Stimulated activated CD8-positive, alpha-beta memory T cell treated with anti-CD3 and anti-CD28 coated beads, Interleukin-15, amount 100 ng/mL, for 48 hours (primary cell): ENCODE measurements at places on chromosomes 3 and 15.

GRCh38 chr3:194714564-194714963 is 28.9 kb downstream of the FAM43A start:
- no peak for DNase-seq

GRCh38 chr3:24812116-24812515 is 317.5 kb upstream of the THRB start:
- no peak for DNase-seq

- peak; percentile 14 for DNase-seq
Measured at GRCh38 chr3:51434746-51435327, 43.8 kb downstream of the RBM15B start.

- DNase-seq = no peak
Measured at GRCh38 chr3:23830869-23831484, 25.2 kb downstream of the UBE2E1 start.

DNA sequence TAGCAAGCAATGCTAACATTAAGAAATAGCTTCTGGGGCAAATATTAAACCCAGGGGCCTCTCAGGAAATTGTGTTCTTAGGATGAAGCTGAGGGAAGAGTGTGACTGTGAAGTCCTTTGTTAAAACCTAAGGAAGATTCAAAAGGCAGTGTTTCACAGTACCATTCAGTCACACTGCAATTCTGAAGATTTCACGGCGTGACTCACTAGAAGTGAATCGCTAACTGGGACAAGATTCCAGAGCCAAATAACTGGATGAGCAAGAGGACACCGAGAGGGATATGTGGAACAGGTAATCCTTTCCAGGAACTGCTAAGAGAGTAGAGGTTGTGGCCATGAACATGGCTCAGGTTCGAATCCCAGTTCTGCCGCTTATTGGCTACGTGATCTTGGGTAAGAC is 61.8 kb upstream of the SMAD3 start:
- no peak for DNase-seq

- no peak for DNase-seq
Measured at GRCh38 chr3:30554317-30554690, 52.1 kb upstream of the TGFBR2 start.

GRCh38 chr3:195226445-195226844 is 44.5 kb downstream of the XXYLT1 start:
- no peak for DNase-seq

DNA sequence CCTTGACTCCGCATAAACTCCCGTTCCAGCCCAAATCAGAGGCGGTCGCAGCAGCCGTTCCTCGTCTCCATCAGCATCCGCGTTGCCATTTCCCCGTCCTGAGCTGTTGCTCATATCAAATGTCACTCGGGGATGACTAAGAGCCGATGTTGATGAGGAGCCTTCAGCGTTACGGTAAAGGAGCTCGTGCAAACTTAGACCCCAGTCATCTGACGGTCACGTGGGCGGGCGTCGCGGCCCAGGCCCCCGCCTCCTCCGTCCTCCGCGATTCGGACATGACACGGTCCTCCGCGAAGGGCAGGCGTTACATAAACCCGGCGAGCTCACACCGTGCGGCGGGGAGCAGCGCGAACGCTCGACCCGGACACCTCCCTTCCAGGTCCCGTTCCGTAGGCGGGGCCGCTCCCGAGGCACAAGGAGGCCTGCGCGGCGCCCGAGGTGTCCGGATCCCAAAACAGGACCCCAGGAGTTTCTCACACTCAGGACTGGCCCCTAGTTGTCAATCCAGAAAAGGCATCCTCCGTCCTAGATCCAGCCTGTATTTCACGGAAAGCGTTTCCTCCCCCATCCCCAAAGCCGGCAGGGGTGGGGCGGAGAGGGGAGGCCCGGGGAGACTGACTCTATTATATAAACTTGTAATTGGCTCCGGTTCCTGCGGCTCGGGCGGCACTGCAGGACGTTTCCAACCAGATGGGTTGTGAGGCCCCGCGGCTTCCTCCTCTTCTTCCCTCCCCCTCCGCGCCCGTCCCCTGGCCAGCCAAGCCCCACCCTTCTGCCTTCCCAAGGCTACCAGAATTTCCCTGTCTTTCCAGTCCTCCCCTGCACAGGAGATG is 100.0 kb upstream of the IGF1R start:
- DNase-seq = peak; percentile 28

DNA sequence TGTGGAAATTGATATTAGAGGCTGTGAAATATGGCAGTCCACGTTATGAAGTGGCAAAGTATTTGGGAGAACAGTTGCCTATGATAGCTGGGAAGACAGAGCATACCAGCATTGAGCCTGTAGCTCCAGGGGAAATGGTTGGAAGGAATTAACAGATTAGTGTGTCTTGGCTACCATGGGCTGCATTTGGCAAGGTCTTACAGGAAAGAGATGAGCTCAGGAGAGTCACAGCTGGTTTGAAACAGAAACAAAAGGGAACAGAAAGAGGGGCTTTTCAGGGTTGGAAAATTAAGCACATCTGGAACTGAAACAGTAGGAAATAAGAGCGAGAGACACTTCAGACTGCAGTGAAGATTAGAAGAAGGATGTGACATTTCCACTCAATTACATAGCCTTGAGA is 141.7 kb downstream of the FBLN2 start:
- no peak for DNase-seq

GRCh38 chr3:140468407-140468806 is 209.5 kb upstream of the TRIM42 start:
- DNase-seq = no peak

DNA sequence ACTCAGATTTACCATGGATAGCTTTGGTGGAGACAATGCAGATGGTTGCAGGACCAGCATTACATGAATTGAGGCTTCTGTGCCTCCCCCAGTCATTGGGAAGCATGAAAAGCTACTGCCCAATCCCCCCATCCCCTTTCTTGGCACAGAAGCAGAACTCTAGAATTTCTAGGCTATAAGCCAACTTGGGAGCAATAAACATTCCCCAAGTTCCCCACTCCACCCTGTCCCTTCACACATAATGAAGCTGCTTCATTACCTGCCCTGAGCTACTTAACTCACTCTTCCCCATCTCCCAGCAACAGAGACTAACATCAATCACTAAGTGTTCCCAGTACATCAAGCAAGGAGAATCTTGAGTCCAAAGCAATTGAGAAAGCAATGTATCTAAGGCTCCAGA is 164.5 kb downstream of the RORA start:
- DNase-seq = no peak

DNA sequence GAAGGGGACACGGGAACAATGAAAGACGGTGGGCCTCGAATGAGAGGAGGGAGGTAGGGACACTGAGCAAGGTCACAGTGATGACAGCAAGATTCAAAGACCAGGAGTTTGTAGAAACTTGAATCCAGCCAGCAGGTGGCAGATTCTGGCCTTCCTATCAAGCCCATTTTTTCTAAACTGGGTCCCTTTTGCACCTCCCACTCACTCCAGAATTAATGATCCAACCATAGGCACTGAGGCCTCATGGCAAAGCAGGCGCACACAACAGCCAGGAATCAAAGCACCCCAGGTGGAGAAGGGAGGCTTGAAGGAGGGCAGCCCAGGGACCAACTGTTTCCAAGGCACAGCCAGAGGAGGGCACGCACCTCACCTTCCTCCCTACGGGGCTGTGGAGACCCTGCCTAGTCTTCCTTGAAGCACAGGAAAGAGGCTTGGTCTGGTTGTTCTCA is 90.2 kb downstream of the ANP32A start:
- DNase-seq = no peak

- no peak for DNase-seq
Measured at GRCh38 chr15:60573936-60574335, 95.0 kb upstream of the ICE2 start.

DNA sequence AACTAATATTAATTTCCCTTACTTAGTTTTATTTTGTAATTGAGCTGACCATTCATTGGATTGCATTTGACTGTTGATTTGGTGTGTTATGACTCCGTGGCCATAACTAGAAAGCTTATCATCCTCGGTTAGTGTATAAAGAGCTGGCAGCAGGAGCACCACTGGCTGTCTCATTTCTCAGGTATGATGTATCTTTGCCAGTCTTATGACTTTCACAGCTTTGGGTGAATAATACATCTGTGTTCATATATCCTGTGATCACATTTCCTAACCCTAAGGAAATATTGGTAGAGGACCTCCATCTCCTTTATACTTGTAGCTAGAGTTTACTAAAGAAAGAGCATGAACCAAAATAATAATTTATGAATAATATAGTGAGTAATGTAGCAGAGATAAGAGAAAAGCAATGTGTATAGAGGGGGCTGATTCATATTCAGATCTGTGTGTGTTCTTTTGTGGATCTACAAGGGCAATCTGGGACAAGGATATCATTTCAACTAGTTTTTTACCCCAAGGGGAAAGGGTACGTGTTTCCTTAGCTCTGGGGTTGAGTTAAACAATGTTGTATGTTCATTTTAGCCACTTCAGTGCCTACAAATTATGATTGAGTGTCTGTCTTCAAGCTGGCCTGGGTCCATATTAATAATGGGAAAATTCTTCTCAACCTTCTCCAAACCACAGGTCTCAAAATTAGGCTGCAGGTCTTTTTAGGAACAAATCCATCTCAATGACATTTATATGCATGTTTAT is 901.7 kb downstream of the NTRK3 start:
- DNase-seq = no peak

- no peak for DNase-seq
Measured at GRCh38 chr3:37742121-37742520, 119.6 kb upstream of the CTDSPL start.

GRCh38 chr3:127384717-127385539 is 97.1 kb upstream of the PRR20G start:
- no peak for DNase-seq

DNA sequence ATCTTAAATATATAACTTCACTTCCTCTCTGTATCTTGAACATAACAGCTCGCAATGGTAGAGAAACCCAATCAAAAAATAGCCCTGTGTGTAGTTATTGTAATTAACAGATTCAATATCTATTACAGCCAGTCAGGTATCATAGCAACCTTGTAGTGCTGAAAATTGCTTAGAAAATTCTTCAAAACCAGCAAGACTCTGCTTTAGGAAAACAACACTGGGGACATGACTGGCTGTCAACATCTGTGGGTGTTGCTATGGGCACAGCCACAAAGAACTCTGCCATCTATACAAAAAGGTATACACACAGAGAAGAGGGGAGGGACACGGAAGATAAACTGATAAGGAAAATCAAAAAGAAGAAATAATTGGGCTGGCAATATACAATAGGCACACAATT is 101.2 kb downstream of the WDR72 start:
- DNase-seq = no peak

DNA sequence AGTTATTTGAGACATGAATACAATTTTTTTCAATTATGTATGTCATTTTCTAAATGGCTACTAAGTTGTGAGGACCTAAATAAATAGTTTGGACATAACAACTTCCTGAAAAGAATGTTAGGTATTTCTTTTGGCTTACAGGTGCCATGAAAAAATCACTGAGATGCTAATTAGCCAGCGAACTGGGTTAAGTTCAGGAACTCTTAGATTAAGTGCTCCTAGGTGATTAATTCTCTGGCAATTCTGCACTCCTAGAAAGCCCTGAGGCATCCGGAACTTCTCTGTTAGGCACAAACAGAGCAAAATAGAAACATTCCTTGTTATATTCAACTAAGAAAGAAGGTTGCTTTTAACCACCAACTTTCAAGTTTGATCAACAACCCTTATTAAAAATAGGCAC is 192.3 kb downstream of the STAG1 start:
- no peak for DNase-seq

DNA sequence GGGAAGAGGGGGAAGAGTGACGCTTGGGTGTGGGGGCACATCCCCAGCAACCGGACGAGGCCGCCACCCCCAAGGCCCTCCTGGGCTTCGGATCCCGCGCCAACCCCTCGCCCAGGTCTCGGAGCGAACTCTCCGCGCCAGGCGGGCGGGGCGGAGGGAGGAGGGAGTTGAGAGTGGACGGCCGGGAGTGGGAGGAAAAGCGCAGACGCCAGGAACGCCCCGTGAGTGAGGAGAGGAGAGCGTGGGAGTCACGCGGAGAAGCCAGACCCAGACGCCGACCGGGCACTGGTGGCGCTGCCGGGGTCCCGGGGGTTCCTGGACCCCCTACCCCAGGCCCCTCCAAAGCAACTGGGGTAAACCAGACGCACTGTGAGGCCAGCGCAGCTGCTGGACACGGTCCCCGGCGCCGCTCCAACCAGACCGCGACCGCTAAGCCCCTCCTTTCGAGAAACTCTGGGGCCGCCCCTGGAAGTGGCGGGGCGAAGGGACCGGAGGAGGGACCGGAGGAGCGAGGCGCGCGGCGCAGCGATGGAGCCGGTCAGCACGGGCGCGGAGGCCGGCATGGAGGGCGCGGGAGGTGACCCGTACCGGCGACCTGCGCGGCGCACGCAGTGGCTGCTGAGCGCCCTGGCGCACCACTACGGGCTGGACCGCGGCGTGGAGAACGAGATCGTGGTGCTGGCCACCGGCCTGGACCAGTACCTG is at the start of gene EFCC1:
EFCC1 (plus strand) TSS at position 204 of the 705 bp plus-strand sequence; CDS start at position 529, 325 bp downstream.
- DNase-seq = no peak

- DNase-seq = no peak
Measured at GRCh38 chr15:91889111-91889815, 35.8 kb downstream of the SLCO3A1 start.

- DNase-seq = no peak
Measured at GRCh38 chr3:48474619-48475018, 28.1 kb downstream of the ATRIP start.

DNA sequence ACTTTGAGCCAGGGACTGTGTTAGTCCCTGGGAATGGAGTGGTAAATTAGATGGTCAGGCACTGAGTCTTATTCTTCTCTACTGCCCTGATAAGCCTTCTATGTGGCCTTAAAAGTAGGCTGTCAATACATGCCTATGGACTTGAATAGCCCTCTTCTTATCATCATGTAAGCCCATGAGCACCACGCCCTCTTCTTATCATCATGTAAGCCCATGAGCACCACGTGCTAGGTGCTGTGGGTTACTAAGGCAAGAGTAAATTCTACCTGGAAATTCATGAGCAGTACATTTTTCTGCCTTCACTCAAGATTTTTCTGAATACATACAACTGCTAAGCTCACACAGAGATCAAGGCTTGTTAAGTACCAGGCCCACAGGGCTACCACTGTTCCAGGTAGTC is 68.5 kb downstream of the DHX30 start:
- no peak for DNase-seq

DNA sequence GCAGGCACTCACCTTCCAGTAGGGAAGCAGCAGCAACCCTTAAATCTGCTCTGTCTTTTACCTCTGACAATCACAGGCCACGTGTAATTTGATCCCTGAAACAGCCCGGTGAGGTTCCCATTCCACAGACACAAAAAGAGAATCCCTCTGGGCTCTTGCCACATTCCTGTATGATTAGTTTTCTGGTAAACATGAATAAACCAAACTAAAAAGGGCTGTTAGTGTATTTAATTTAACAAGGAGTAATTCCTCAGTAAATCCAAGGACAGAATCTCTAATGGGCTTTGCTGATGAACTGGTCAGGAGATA is 186.9 kb downstream of the FAM43A start:
- no peak for DNase-seq

- DNase-seq = no peak
Measured at GRCh38 chr15:69265347-69265955, 33.3 kb upstream of the PAQR5 start.

DNA sequence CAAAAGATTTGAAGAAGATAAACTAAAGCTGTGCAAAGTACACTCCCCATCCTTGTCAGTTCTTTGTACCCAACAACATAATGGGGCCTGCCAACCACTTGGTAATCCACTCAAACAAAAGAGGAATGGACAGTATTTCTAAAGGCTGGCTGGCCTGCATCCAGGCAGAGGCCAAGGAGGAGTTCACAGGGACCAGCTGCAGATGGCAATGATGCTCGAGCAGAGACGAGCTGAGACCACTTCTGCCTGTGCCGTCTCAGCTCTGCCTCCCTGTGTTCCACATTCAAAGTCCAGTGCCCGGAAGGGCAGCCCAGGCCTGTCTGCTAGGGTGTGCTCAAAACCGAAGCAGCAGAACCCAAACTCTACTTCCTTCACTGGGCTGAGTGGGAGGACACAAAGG is 14.3 kb downstream of the CXCR6 start:
- no peak for DNase-seq
